ENCODE measurements at places on chromosomes 6 and 20.

DNA sequence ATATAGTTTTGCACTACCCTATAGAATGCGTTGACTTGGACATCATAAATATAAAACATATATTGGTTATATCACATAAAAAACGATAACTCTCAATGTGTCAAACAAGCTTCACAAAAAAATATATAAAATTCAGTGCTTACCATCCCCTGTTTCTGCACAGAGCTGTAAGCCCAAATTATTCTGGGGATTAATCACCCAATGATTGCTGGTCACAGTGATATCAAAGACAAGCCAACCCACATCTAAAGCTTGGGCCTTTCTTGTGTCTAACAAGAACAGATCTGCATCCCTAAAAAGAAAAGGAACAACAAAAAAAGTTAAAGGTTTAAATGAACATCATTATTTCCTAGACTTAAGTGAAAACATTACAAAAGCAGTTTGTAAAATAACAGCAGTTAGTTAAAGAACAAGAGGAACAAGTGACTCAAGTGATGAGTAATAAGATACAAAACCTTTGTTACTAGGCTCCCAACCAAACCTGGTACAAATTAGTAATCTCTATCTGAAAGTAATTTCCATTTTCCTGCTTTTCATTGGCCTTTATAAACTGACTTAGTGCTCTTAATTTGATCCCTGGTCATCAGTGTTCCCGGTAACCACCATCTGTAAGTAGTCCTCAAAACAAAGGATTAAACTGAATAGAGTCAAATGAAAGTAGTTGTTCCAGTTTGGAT is 81.1 kb downstream of the BMP5 start:
- DNase-seq = no peak

DNA sequence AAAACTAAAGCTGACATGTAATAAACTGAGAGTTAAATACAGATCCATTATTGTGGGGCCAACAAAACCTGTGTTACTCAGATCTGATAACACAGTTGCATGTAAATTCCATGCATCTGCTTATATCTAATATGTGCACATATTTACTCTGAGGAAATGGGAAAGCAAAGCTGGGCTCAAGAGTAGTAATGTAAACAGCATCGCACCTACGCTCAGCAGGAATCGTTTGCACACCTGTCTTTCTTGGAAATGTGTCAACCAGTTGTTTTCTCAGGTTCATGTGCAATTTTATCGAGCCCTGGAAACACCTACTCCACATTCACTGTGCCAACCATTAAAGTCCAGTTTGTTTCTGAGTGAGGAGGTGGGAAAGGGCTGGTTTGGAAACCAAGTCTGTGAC is 80.3 kb upstream of the CNKSR3 start:
- no peak for DNase-seq

GRCh38 chr6:165895421-165896165 is 232.6 kb upstream of the PDE10A start:
- DNase-seq = no peak

DNA sequence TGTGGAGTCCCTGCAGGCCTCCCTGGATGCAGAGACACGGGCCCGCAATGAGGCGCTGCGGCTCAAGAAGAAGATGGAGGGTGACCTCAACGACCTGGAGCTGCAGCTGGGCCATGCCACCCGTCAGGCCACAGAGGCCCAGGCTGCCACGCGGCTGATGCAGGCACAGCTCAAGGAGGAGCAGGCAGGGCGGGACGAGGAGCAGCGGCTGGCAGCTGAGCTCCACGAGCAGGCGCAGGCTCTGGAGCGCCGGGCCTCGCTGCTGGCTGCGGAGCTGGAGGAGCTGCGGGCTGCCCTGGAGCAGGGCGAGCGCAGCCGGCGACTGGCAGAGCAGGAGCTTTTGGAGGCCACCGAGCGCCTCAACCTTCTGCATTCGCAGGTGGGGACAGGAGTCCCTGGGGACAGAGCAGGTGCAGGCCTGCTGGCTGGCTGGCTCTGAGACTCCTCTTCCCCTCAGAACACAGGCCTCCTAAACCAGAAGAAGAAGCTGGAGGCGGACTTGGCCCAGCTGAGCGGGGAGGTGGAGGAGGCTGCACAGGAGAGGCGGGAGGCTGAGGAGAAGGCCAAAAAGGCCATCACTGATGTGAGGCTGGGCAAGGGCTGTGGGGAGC is 44.7 kb downstream of the MYH7B start:
- no peak for DNase-seq

- no peak for DNase-seq
Observed at GRCh38 chr6:42227173-42227850, 9.7 kb upstream of the MRPS10 start.

- DNase-seq = no peak
Observed at GRCh38 chr6:109456710-109457561, 1.4 kb upstream of the MICAL1 start.
